ENCODE measurements at places on chromosomes 1 and 21.

- no peak for DNase-seq
Observed at GRCh38 chr1:154840269-154841176, 29.6 kb downstream of the KCNN3 start.

- DNase-seq = peak; percentile 47
Observed at GRCh38 chr1:168466092-168466713, 77.6 kb downstream of the XCL2 start.

DNA sequence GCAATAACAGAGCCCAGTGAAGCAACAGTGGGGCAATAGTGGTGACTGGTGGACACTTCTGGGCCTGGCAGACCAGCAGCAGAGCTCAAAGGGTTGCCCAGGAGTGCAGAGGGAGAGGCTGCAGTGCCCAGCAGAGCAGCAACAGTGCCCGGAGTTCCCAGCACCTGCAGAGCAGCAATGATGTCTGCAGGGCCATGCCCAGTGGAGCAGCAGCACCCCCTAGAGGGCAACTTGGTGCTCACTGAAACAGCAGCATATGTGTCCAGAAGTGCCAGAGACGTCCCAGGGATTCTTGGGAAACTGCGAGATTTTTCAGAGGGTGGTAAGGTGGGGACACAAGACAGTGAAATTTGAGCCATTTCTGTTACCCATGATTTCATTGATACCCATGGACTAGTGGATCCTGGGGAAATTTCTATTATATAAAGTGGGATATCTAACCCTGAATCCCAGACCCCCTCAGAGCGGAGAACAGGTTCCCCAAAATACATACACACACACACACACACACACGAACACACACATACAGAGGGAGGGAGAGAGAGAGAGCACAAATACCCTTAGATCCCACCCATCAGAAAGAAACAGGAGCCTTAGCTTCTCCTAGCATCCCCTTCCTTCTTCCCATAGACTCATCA is 156.9 kb upstream of the GJB5 start:
- peak; percentile 80 for DNase-seq

DNA sequence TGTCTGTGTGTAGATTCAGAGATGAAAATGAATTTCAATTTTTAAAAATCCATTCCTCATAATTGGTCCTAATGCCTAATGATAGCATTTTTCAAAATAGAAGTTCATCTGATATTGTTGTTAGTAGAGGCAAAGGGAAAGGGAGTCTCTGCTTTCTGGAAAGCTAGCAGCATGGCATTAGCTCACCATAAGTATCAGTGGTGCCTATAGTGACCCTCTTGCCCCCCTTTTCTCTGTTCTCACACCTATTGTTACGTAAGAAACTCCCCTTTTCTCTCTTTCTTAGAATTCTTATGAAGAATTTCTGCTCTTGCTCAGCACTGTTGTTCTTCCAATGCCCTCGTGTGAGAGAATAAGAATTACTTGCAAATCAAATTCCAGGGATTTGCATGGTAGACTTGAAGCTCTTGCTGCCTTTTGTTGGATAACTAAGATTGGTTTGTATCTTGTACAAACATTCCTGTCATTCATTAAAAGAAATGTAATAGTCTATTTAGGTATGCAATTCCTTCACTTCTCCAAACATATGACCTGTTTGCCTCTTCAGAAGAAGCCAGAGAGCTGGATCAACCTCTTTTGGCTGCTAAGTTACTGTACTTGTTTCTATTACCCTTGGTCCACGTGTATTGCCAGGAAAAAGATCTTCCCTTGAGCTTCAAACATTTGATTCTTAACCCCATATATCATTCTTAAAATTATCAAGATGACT is 69.2 kb upstream of the MAGI3 start:
- no peak for DNase-seq

- DNase-seq = no peak
Observed at GRCh38 chr1:150236614-150237100, 745 bp upstream of the ANP32E start.

DNA sequence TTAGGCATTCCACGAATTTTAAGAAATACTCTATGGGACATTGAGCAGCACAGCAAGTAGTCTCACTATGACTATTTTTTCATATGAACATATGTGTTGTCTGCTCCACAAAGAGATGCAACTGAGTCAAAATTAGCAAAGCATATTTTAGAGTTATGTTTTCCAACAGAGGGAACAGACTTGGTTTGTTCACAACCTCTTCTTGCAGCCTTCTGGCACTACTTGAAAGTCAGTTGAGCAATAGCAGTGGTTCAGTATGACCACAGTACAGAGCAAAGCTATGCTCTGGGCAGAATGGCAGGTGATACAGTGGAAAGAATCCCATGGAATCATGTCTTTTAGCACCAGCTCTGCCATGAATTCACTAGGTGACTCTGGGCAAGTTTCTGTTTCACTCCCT is 5.2 kb downstream of the CCN1 start:
- no peak for DNase-seq

GRCh38 chr1:88890131-88890530 is 1.2 kb downstream of the GTF2B start:
- no peak for DNase-seq
